Caki2 (cell line): ENCODE measurements at places on chromosomes 1 and 21. TPM values are rescaled to one million over a fixed set of nuclear protein-coding genes. Genes with fewer than 3 reads are reported as not detected.

The AMY1A gene
- total RNA-seq = not detected in 2 replicates

The NFASC gene
- total RNA-seq = not detected in 2 replicates

- peak; percentile 48 for DNase-seq
Measured at GRCh38 chr21:44304877-44305293, 5.0 kb downstream of the PFKL start.

The KCNK1 gene
- 36.3 and 39.1 TPM in 2 replicates for total RNA-seq

DNA sequence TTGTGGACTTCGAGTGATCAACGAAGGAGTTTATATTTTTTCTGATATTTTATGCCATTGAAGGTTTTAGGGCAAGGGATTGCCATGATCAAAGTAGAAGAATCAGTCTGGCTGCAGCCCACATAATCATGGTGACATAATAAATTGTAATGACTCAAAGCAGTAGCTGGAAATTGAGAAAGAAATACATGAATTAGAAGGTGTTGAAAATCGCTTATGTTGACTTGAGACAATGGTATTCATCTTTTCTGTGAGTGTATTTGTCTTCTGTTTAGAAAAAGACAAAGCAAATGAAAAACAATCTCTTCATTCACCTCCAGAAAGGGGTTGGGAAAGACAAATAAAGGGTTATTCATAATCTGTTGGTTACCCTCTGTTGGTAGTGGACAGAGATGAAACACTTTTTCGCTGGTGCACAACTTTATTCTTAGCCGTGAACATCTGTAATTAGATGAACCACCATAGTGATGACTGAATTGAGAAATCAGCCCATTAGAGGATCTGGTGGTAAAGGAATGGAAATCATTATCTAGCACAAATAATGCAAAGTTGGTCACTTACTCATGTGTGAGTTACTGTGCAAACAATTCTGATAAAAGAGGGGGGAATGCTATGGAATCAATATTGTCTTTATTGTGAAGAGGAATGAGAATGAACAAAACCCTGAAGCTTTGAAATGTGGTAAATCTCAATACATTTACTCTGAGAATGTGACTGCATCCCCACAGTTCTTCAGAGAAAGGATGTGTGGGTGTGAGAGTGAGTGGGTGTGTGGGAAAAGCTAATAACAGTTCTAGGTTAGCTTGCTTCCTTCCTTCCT lies 121.8 kb downstream of the NTNG1 start:
- DNase-seq = no peak

DNA sequence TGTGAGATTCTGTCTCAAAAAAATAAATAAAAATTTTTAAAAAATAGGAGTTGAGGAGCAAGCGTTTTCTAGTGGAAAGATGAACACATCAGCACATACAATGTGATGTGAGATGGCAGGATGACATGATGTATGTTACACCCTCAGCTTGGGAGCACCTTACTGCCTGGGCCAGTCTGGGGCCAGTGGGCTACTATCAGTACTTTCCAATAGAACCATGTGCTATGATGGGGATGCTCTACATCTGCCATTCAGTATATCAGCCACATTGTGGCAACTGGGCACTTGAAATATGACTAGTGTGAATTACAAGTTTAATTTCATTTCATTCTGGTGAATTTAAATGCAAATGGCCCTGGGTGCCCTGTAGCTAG lies 156.0 kb downstream of the PGBD5 start:
- no peak for DNase-seq

The SPATA17 gene
- 5.0 and 17.2 TPM in 2 replicates for total RNA-seq

DNA sequence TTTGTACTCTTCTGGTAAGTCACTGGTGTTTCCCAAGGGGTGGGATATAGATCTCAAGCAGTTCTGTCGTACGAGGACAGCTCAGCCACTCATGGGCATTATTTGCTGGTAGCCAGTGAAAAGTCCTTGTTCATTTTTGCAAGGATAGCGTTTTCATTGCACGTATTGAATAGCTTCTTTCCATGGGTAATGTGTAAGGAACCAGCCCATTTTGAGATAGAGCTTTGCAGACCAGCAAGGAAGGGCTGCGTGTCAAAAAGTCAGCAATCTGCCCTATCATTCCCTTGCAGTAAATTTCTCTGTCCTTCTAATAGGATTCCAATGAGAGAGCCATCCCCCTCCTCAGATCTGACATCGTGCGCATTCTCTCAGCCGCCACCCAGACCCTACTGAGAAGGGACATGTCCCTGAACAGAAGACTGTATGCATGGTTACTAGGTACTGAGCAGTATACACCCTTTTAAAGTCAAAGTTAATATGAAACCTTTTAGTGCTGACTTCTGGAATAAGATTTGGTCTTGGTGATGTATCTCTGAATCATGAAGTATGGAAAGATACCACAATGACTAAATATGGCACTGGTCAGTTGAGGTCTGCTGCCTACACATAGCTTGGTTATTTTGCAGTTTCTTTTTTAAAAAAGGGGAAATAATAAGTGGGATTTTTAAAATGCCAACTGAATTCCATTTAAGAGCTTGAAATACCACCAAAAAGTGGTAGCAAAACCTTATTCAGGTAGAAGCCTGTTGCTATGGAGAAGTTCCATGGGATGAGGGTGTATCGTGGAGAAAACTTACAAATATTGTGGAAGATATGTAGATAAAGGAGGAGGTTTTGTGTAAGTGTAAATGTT lies 55.3 kb downstream of the DOP1B start:
- peak; percentile 68 for DNase-seq

GRCh38 chr1:164561472-164561871 lies 2.5 kb downstream of the PBX1 start:
- no peak for DNase-seq

The AIM2 gene
- not detected in 2 replicates for total RNA-seq

- DNase-seq = no peak
Measured at GRCh38 chr21:29064850-29065481, 8.5 kb downstream of the CCT8 start.

GRCh38 chr1:28119556-28119955 lies 31.1 kb upstream of the EYA3 start:
- DNase-seq = no peak

DNA sequence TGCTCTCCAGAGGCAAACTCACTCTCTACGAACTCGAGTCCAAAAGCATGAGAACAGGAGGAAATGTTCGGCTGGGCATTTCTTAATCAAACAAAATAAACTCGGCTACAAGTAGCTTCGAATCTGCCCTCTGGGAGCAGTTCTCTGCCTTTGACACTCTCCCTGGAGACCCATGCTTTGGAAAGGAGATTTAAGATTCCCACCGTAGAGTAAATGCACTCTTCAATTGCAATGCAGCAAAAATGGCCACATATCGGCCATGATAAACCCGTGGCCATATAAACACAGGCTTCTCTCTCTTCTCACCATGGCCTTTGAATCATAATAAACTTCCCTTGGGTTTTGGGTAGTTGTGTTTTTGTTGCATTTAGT lies 215.4 kb downstream of the TOMM20 start:
- DNase-seq = no peak

GRCh38 chr1:163063143-163063542 lies 6.0 kb upstream of the RGS4 start:
- no peak for DNase-seq

GRCh38 chr1:198494139-198494538 lies 46.3 kb downstream of the ATP6V1G3 start:
- DNase-seq = no peak

DNA sequence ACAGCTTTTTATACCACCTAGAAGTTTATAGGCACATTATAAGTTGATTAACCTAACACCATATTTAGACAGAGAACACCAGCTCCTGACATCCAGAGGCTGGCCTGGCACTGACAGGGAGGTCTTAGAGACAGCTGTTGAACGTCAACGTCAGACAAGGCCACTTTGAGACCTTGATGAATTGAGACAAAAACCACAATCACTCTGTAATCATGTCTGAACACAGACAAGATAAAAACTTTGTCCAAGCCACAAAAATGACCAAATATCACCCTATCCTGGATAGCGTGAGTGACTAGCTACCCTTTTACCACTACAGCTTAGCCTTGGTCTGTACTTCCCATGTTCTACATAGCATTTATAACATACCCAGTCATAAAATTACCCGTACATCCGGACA lies 403.6 kb upstream of the CHRM3 start:
- no peak for DNase-seq

The HMCN1 gene
- total RNA-seq = 0.38 and 0.44 TPM in 2 replicates

DNA sequence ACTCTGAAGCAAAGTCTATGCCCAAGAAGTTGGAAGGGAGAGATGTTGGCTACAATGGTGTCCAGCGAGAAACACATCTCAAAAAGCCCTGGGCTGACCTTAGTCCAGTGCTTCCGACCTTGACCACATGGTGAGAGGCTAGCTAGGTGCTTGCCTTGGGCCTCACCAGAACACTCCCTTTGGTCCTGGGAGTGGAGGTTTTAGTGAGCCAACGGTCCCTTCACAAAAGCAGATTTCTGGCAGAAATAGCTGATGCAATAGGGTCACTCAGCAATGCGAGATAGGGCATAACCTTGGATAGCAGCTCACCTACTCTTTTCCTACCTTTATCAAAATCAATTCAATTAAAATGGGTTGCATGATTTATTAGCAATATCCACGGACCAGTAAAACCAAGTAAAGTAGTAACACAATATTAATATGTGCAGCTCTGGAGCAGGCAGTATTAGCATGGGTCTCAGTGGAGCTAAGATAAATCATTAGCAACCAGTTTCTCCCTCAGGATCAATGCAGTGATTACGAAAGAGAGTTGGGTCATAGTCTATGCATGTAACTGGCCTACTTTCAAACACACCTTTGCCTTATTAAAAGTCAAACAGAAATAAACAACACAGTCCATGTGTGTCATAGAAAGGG lies 1.9 kb downstream of the SLC30A10 start:
- no peak for DNase-seq

GRCh38 chr1:192609110-192610079 lies 26.6 kb upstream of the RGS13 start:
- DNase-seq = no peak

The FCRL5 gene
- not detected in 2 replicates for total RNA-seq

DNA sequence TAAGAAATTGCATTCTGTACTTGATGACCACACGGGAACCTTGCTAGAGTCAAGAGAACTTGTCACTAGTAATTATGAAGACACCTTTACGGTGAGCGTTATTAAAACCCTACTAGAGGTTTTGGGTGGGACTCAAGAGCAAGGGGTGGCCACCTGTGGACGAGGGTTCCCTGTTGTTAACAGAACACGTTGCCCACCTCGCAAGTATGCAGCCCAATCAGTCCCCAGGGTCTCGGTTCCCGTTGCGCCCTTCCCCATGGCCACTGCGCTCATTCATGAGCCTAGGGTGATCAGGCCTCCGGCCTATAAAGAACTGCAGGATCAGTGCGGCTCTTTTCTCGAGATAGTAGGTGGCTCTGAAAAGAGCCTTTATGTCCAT lies 30.2 kb upstream of the RNF187 start:
- no peak for DNase-seq

The HEYL gene
- total RNA-seq = 0.12 and 0.98 TPM in 2 replicates

DNA sequence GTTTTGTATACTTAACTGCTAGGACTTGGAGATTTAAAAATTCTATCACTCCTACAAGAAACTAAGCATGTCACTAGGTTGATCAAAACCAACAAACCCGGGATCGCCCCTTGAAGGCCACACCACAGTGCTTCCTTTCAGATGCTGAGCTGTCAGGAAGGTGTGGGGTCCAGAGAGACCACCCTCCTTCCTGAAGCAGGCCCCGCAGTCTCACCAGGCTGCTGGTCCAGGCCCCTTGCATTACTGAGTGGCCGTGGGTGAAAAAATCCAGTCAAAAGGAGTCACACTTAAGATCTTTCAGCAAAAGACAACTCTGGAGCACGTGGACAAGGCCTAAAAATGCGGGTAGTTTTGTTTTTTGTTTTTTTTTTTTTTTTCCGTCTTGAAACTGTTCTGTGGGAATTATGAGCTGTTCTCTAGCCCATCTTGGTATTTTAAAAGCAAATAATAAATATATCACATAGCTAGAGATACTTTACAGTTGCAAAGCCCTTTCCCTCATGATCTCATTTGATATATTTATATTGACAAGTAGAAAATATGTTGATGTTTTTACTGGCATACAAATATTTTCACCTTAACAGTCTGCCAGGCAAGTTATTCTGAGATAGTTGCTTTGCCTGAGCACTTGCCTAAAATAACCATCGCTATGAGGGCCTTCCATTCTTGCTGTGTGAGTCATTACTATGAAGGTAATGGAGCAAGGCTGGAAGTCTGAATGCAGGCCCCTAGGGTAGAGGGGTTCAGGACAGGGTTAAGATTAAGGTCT lies 73.1 kb upstream of the EDEM3 start:
- DNase-seq = peak; percentile 92

DNA sequence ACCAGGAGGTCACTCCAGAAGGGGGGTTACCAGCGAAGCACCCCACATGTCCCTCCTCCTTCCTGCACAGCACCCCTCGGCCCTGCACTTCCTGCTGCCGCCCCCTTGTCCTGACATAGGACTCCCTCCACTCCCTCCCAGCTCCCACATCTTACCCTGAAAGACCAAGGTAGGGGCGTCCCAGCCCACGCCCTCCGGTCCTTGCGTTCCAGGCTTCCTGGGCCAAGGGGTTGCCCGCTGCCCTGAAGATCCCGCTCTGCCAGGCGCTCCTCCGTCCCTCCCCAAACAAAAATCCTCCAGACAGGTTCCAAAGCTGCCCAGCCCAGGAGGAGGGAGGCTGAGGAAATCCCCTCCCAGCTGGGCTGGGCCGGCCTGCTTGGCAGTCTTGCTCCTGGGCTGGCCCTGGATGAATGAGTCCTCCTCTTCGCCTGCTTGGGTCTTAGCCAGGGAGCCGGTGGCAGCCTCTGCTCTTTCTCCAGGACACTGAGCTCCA lies at the start of gene RHBDL2:
TSS of gene RHBDL2 (minus strand) at position 304 of the 493 bp plus-strand sequence. CDS start 22,618 bp downstream, outside the sequence.
- peak; percentile 61 for DNase-seq

The RGS13 gene
- not detected in 2 replicates for total RNA-seq

GRCh38 chr1:18199462-18199861 lies 91.9 kb downstream of the IGSF21 start:
- DNase-seq = no peak

DNA sequence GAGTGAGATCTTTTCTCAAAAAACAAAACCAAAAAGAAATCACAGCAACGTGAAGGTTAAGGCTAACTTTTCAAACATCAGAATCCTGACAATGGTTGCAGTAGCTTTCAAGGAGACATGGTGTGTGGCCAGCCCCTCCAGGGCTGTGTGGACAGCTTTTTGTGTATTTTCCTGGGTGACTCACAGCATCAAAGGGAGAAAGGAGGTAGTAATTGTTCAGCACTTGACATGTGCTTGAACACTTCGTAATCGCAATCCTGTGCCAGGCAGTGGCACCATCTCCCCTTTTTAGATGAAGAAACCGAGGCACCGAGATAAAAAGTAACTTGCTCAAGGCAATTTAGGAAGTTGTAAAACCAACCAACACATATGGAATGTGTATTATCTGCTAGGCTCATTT lies 10.3 kb downstream of the NBL1 start:
- no peak for DNase-seq
